ENCODE measurements at places on chromosomes 4 and X. TPM values are rescaled to one million over a fixed set of nuclear protein-coding genes. Genes with fewer than 3 reads are reported as not detected.

SCFD2 gene
- 15.0 TPM for total RNA-seq

CRLF2 gene
- not detected for total RNA-seq

DNA sequence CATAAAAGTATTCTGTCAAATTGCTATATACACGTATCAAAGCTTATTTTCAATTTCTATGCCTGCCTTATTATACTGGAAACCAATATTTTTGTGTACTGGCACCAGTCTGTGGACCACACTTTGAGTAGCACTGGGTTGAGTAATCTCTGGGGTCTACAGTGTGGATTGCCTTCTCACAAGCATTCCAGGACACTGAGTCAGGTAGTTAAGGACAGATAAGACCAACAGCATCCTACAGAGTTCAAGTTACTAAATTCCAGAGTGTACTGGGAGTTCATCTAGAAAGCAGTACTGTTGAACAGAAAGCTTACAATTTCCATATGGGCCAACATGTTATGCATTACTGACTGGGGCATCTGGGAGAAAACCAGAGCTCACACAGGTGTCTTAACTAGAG, 61.8 kb downstream of the VMA21 start:
- no peak for DNase-seq

GRCh38 chrX:45669715-45670340, 469.2 kb upstream of the DIPK2B start:
- no peak for DNase-seq

- DNase-seq, result no peak
Measured at GRCh38 chr4:87093443-87094123, 126.8 kb downstream of the KLHL8 start.

DNA sequence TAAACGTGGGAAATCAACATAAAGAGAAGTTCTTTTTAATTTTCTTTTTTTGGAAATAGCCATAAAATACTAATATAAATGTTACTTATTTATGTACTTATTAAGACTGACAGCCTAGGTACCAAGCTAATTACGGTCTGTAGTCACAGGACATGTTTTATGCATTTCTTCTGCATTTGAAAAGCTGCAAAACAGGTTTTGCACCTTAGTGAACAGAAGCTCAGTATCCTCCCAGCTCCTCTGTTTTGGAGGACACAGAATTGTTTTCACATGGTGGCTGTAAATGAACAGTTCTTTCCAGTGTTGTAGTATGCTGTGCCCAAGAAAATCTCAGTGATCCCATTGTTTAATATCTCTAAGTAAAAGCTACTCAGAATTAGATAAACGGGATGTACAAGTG, 1788.0 kb upstream of the TENM3 start:
- DNase-seq, result no peak

- no peak for DNase-seq
Measured at GRCh38 chr4:87079967-87080366, 140.5 kb downstream of the KLHL8 start.

DNA sequence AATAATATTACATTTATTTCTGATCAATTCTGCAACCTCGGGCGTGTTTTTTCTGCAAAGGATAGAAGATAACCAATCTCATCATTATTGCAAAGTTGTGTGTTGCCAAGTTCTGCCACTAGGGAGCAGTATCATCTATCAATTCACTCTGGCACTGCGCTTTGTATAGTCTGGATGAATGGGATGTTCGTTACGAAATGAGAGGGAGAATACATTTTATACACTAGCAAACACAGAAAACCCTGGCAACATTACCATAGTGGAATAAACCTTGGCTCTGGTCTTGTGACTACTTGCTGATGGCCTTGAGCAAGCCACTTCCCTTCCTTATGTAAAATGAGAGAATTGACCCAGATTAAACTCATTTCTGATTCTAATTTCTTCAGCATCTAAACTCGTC, 97.5 kb upstream of the ZNF518B start:
- DNase-seq, result no peak
